NB4 (cell line): ENCODE measurements at places on chromosomes 5 and 9.
A peak's percentile ranks its signal among the peaks of the same experiment; 100 is the strongest.

DNA sequence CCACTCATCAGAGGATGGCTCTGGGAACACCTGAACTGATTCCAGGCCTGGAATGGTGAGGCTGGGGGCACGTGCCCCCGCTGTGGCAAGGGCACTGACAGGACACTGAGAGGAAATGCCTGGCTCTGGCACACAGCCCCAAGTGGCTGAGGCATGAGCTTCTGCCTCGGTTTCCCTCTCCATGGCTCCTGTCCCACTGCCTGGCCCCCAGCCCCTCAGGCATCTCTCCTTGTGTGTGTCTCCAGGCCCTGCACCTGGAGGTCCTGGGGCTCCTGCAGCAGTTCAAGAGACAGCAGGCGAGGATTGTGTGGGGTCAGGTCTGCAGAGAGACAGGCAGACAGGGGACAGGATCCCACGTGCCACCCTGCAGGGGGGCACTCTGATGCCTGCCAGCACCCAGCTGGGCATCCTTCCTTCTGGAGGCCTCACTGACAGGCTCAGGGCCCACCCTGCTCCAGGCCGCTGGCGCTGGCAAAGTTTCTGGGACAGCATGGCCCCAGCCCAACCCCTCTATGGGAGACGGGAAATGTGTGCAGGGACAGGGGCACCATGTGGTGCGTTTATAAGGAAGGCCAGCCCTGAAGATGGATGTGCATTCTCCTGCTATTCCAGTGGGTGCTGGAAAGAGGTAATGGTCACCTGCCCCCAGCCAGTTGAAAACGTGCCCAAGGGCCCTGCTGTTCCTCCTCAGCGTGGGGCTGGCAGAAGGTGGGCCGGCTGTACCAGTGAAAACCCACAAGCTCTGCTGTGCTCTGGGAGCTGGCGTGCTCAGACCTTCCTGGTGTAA, 66.0 kb downstream of the RASGEF1C start:
- DNase-seq: no peak

DNA sequence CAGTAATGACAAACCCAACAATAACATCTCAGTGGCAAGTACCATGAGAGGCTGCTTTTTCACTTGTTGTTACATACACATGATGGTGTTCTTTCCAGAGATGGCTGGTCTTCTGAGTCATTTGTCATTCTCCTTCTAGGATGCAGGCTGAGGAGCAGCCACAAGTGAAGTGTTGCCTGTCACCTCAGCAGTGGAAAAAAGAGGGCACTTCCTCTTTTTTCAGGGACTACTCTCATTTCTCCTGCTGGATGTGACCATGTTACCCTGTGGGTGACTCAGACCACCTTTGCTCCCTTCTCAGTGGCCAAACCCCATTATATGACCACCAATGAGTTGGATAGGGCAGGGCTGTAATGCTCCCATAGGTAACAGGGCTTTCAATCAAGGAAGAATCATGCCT, 587.0 kb upstream of the ADAMTS16 start:
- peak; percentile 10 for DNase-seq

GRCh38 chr9:126454215-126454614, 127.6 kb downstream of the MVB12B start:
- DNase-seq: no peak

GRCh38 chr5:115033861-115034260, 135.8 kb downstream of the TRIM36 start:
- DNase-seq: peak; percentile 67

DNA sequence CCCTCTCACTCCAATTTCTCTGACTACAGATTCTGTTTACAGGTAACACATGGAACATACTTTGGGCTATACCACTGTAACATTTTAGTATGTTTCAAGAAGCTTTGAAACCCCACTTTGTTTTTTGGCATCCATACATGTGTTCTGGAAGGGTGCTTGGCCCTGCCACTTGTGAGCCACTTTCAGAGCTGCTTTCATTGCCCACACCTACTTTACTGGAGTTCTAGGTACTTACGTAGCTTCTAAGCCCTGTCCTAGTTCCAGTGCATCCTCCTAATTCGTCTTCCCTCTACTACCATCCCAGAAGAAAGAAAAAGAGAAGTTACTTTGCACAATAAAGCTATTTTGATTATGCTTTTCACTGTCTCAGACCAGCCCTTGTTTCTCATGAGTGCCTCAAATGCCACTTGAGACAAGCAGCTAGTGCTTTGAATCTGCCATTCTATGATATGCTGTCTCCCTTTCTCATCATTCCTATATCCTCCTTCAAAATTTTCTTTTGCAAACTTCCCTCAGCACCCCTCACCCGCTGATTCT, 26.5 kb upstream of the C5orf47 start:
- no peak for DNase-seq

- DNase-seq: no peak
Observed at GRCh38 chr5:10552183-10553143, 11.4 kb upstream of the ANKRD33B start.

DNA sequence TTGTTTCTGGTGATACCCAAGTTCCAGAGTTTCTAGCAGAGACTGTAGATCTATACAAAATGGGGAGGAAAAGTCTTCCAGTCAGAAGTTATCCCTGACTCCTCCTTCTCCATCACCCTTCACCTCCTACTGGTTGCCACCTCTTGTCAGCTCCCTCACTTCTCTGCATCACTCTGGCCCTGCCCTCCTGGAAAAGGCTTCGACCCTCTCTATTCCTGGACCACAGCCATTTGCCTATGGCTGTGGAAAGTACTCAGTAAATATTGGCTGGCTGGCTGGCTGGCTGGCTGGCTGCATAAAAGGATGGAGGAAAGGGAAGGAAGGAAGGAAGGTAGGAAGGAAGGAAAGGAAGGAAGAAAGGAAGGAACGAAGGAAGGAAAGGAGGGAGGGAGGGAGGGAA, 32.7 kb upstream of the ABCA1 start:
- no peak for DNase-seq

GRCh38 chr5:4868140-4868735, 271.9 kb upstream of the ADAMTS16 start:
- DNase-seq: peak; percentile 55
